Effector memory CD8-positive, alpha-beta T cell (primary cell): ENCODE measurements at places on chromosomes 12 and 14.

DNA sequence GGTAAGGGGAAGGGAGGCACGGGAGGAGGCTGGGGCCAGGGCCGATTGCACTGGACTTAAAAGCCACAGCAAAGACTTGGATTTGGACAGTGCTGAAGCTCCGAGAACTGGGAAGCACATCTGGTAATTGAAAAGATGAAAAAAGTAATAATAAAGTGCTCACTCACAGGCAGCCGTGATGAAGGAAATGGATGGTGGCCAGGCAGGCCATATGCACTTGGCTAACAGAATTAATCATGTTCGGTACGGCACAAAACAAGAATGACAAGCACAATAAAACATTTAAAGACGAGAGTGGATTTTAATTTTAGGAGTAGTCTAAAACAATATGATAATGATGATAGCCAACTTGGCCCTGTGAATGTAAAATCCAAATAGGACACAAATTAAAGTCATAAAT, 154.3 kb downstream of the VRK1 start:
- DNase-seq: no peak

DNA sequence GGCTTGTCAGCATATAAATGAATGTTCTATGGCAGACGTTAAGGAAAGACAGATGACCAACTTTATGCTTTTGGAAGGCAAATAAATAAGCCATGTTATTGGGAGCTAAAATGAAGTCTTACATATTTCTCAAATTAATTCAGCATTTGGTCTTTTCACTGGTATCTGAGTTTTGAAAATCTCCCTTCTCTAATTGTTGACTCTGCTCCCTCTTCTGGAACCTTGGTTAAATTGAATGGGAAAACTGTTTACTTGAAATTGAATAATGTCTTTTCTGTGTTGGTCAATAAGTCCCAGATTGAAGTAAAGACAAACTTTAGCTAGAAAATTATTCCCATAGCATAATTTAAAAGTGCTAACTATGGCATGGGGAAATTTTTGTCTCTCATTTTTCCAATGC, 38.7 kb downstream of the LGR5 start:
- DNase-seq: no peak

- no peak for DNase-seq
Observed at GRCh38 chr12:19409376-19409775, 29.9 kb upstream of the AEBP2 start.

- DNase-seq: no peak
Observed at GRCh38 chr12:23942841-23943240, 6.6 kb downstream of the SOX5 start.

DNA sequence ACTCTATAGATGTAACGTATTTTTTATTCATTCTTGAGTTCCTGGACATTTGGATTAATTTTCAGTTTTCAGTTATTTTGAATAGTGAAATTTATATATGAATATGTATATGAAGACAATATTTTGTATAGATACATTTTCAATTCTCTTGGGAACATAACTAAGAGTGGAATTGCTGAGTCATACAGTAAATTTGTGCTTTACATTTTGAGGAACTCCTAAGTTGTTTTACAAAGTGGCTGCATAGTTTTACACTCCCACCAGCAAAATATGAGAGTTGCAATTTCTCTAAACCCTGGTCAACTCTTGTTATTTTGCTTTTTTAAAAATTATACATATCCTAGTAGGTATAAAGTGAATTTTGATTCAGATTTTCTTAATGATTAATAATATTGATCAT, 1838.6 kb upstream of the SEL1L start:
- no peak for DNase-seq

DNA sequence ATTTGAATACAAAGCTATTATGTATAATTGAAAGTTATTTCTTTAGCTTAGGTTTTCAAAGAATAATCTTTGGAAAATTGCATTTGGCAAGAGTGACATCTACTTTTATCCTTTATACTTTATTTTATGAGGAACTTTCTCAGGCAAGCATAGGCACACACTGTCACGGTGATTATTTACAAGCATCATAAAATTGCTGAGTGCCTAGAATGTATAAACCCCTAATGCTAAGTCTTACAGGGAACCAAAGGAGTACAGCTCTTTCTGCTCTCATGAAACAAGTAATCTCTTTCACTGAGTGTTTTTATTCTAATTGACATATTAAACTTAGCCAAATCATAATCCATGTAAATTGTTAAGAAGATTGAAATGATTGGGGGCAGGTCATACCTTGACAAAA, 154.9 kb downstream of the FSCB start:
- no peak for DNase-seq

- no peak for DNase-seq
Observed at GRCh38 chr14:24130380-24130716, at the start of gene FITM1. TSS of gene FITM1 (plus strand) at chr14:24130659. CDS start at chr14:24131564, 905 bp downstream.

GRCh38 chr14:92458136-92459029, 55.2 kb upstream of the RIN3 start:
- no peak for DNase-seq

DNA sequence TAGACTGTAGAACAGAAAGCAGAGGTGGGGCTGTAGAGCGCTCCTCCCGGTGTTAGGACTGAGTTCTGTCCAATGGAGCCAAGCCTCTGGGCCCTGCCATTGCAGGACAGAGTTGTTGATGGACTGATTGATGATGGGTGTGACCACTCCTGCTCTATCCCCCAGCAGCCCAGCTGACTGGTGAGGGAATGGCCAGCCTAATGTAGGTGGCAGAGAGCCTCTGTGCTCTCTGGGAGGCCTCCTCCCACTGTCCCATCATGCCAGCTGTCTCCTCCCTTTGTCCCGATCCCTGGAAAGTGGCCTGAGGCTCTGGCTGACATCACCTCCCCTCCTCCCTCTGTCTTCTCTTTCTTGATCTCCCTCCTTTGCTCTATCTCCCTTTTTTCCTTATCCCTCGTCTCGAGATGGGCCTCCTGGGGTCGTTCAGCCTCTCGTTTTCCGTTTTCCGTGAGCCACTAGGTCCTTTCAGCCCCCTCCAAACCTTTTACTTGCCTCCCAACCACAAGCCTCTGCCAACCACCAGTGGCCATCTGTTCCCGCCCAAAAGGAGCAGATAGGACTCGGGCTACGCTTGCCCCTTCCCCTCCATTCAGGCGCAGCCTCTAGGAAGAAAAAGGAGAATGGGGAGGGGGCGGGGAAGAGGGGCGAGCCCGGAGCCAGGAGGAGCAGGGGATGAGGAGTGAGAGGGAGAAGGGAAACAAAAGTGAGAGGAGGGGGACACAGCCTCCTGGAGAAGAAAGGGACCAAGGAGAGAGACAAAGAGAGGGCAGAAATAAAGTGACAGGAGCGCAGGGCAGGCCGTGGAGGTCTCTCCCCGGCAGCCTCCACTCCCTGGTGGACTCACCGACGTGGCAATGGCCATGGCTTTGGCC, 572 bp downstream of the EFS start:
- no peak for DNase-seq

GRCh38 chr14:51121096-51121495, 26.2 kb upstream of the TRIM9 start:
- DNase-seq: no peak

DNA sequence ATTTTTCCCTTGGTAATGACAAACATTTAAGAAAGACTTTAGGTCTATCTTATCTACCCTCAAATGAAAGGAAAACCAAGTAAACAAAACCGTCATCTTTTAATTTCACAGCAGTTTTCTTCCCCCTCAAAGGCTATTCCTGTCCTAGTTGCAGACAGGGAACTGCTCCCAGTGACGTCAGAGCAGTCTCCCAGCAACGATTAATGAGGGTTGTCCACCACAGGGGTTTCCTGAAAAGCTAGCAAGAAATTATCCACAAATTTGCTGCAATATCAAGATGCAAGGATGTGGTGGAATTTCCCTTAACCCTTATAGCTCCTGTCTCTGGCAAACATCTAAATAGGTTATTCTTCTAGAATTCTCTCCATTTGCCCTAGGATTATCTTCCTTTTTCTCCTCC, 89.1 kb upstream of the STAC3 start:
- no peak for DNase-seq

DNA sequence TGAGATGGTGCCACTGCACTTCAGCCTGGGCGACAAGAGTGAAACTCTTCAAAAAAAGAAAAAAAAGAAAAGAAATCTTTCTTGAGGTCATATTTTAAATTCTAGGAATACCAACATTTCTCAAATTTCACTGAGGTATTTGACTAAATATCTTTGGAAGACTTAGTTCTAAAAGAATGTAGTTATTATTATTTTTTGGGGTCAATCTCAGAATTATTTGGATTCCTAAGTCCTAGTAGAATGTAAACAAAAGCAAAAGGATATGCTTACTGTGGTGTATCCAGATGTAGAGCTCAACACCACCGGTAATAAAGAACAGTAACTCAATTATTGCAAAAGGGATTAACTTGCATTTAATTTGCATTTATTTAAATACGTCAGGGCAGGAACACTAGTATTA, 25.0 kb downstream of the PRICKLE1 start:
- DNase-seq: no peak

- no peak for DNase-seq
Observed at GRCh38 chr14:77039285-77040058, 11.0 kb upstream of the IRF2BPL start.

DNA sequence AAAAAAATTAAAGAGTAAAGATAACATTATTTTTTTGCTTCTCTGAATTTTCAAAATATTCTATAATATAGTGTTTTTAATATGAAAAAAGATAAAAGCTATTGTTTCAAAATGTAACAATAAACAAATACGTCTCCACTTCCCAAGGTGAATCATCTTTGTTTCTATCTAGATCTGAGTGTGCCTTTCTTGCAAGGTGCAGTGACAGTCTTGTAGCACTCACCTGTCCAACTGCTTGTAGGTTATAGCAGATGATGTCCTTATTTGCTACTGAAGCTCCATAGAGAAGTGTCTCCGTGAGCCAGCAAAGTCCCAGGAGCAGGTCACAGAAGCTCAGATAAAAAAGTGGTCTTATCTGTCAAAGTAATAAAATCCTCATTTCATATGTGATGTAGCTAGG, 21.4 kb downstream of the TMEM116 start:
- DNase-seq: no peak

DNA sequence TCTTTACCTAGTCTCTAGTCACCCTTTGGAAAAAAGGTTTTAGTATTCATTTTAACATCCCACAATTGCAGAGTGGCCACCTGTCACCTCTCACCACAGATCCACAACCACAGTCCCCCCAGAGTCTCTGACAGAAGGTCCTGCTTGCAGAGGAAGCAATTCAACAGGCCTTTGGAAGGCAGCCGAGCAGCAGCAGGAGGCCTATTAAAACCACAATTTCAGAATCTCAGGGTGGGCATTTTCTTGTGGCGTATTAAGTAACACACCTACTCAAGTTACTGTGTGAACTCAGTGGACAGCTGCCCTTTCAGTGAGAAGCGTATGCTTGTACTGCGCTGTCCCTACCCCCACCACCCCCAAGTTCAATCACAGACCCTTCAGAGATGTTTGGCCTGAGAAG, 234.0 kb upstream of the HMGA2 start:
- DNase-seq: no peak

- no peak for DNase-seq
Observed at GRCh38 chr12:31220633-31221550, 105.1 kb downstream of the SINHCAF start.

GRCh38 chr14:91817566-91818325, 49.6 kb downstream of the TC2N start:
- DNase-seq: no peak

DNA sequence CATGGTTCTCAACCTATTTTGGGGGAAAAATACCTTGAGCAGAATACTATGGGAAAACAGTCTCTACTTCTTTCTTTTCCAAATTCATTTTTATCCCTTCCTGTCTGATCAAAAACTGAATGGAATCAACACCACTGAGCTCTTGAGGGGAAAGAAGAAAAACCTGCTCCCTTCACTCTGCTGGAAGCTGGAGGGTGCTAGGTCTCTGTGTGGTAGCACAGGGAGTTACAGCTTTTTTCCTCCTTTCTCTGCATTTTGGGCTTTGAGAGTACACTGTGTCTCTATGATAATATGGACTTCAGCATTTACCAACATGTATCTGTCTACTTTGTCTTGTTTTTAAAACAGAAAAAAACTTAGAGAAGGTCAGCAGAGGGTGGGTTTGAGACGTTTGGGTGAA, 417.2 kb upstream of the SYT1 start:
- no peak for DNase-seq

- DNase-seq: no peak
Observed at GRCh38 chr12:4246116-4246515, 27.4 kb upstream of the CCND2 start.

DNA sequence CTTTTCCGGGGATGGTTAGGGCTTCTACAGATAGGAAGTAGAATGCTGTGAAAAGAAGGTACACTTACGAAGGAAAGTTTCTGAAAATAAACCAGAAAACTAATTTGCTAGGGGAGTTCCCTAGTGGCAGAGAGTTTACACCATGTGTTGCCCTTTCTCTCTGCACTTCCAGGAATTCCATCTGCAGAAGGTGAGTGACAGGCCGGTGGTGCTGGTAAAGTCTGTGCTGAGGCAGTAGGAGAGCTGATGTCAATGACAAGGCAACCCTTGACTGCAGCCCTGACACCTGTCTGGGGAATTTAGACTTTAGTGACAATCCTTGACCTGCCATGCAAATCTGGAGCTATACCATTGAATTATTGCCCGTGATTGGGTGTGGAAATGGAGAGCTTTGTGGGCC, 687.8 kb downstream of the NRXN3 start:
- no peak for DNase-seq

DNA sequence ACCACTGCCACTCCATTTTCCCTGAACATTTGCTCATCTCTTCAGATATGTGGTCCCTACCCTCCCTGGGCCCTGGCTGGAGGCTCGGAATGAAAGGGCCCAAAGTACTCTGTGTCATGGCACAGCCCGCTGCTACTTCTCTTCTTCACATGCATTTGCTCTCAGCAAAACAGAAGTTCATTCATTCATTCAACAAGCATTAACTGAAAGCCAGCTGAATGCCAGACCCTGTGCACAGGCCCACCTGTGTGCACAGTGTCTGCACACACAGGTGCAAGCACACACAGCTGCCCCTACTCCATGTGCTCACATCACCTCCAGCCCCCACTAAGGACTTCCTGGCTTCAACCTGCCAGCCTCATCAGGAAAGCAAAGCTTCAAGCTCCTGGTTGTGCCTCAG, 7.8 kb downstream of the WNT1 start:
- no peak for DNase-seq

DNA sequence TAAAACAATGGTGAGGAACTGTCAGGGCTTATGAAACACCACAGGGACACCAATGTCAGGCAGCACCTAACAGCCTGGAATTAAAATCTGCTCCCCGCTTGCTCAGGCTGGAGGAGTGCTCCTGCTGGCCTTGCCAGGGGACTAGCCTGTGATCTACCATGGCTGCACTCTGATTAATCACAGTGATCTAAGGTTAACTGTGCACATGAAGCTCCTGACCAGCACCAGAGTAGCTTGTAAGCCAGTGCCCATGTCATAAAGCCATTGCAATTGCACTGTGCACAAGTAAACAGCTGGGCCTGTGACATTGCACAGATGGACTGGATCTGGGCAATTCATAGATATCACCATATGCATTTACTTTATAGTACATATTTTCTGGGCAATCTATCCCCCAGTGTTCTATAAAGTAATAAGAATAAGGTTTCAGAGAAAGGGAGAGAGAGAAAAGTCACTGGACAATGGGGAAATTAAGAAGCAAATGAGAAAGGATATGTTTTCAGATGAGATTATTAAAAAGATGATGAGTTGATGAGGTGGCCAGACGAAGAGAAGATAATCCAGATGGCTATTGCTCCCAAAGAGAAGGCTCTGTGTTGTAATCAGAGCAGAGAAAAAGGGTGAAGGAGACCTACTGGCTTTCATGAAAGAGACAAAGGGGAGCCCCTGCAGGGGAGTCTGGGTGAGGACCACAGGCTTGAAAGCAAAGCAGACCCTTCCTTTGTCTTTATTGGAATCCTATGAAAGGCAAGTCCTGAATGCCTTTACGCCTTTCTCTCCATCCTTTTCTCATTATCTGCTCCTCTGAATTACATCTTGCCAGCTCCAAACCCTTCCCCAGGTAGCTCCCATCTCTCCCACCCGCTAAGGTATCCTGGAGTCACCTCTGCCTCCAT, 145.8 kb downstream of the SLC38A6 start:
- no peak for DNase-seq
